ENCODE measurements at places on chromosomes 13 and 19.

- DNase-seq = no peak
These were observed 662 bp downstream of the CBARP start for GRCh38 chr19:1237027-1237659.

DNA sequence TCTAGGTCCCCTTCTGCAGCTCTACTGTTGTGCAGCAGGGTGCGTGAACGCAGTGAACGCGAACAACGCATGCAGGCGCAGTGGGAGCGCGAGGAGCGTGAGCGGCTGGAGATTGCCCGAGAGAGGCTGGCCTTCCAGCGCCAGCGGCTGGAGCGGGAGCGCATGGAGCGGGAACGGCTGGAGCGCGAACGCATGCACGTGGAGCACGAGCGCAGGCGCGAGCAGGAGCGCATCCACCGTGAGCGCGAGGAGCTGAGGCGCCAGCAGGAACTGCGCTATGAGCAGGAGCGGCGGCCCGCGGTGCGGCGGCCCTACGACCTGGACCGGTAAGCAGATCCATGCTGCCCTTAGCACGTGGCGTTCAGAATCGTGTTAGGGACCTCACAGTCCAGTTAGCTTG is 18.8 kb downstream of the MICOS13 start:
- no peak for DNase-seq

- DNase-seq = no peak
These were observed 420.4 kb downstream of the NDFIP2 start for GRCh38 chr13:79901336-79901735.

DNA sequence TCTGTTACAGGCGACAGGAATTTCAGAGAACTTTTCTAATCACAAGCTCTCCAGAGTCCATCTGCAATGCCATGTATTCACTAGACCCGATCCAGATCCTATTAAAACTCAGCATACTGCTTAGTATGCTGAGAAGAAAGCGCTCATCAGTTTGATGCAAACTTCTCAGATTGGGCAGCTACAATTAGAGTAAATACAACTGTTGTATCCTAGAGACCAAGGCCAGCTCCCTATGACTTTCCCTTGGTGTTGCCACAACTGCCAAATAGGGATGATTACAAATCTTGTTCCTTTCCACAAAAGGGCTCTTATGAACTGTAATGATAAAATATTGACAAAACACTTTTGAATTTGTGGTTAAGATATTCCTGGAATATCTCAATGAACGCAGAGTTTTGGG is 191.2 kb downstream of the SPRY2 start:
- no peak for DNase-seq

GRCh38 chr13:33918199-33918932 is 100.4 kb downstream of the RFC3 start:
- DNase-seq = no peak

Measured in AG04450 (cell line).